ENCODE measurements at places on chromosomes 16 and 17.

GRCh38 chr17:72393553-72393952 is 272.7 kb downstream of the SOX9 start:
- peak; percentile 96 for DNase-seq

- DNase-seq, result peak; percentile 78
Observed at GRCh38 chr17:34254651-34255380, at the start of gene CCL2. TSS of gene CCL2 (plus strand) at chr17:34255285. CDS start at chr17:34255350, 65 bp downstream.

- no peak for DNase-seq
Observed at GRCh38 chr17:27554152-27554551, 76.8 kb upstream of the LGALS9 start.

DNA sequence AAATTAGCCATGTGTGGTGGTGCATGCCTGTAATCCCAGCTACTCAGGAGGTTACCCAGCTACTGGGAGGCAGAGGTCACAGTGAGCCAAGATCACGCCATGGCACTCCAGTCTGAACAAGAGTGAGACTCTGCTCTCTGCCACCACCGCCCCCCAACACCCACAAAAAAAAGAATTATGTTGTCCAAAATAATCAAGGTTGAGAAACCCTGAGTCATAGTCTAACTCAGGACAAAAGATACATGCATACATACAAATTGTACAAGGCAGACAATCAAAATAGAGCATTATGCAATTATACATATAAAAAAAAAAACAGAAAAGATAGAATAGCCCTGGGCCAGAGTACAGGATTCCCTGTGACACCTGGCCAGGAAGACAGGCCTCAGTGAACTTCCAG is 6.6 kb upstream of the KPNB1 start:
- DNase-seq, result no peak

DNA sequence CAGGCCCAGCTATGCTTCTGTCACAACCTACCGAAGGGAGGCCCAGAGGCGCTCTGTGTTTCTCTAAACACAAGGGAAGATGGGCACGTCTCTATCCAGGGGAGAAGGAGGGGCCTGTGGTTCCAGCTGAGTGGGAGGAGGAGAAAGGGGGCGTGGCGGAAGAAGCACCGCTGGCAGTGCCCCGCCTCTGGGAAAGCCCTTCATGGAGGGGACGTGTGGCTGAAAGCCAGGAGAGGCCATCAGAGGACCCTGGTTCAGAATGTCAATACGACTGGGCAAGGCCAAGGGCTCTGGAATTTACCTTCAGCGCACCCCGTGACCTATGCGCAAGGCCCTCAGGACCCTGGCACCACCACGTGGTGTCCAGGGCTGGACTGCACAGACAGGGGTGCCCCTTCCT is 12.3 kb upstream of the SLC38A8 start:
- no peak for DNase-seq

DNA sequence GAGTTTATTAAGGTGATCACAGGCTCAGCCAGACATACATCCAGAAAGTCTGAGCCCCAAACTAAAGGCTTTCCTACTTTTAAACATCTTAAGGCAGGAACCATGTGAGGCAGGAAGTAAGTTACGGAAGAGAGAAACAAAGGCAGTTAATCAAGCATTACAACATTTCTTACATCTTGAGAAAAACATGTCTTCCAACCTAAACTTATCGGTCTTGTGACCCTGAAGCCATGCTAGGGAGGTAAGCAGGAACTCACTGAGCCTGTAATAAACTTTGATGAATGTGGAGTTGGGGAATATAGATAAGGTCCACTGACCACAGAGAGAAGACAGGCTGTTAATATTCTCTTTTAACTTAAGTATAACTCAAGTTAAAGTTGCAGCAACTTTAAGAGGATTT is 3.5 kb upstream of the ACSM3 start:
- DNase-seq, result no peak

GRCh38 chr16:78553268-78554039 is 454.0 kb downstream of the WWOX start:
- DNase-seq, result no peak

DNA sequence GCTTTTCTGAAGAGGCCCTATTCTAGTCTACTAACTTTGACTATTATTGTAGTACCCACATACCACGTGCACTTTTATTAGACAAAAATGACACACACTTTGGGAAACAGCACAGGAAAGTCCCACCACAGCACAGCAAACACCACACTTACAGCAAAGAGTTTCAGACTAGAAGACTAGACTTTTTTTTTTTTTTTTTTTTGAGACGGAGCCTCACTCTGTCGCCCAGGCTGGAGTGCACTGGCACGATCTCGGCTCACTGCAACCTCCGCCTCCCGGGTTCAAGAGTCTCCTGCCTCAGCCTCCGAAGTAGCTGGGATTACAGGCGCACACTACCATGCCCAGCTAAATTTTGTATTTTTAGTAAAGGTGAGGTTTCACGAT is 20.1 kb downstream of the YWHAE start:
- no peak for DNase-seq

GRCh38 chr16:19997264-19997663 is 76.4 kb downstream of the GPR139 start:
- no peak for DNase-seq

- no peak for DNase-seq
Observed at GRCh38 chr17:41633556-41634199, 9.3 kb upstream of the KRT17 start.

DNA sequence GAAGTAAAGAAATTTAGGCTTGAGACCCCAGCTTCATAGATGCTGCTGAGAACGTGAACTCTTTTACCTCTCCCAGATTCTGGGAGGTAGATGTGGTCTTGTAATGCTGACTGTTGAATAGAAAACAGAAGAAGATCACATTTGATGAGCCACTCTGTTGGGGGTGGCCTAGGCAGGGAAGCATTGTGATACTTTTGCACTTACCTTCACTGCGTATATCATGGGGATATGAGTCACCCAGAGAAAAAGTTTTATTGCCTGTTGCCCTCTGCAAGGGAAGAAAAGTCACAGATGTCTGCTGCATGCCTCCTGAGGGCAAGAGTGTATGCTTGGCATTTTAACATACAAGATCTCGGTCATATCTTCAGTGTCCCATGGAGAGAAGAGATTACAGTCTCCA is 365.4 kb downstream of the SNX29 start:
- peak; percentile 50 for DNase-seq

GRCh38 chr16:26727848-26728247 is 338.9 kb upstream of the C16orf82 start:
- no peak for DNase-seq

- no peak for DNase-seq
Observed at GRCh38 chr16:30723725-30724355, 24.4 kb upstream of the PHKG2 start.

- peak; percentile 48 for DNase-seq
Observed at GRCh38 chr16:84898447-84898846, 78.7 kb downstream of the CRISPLD2 start.

DNA sequence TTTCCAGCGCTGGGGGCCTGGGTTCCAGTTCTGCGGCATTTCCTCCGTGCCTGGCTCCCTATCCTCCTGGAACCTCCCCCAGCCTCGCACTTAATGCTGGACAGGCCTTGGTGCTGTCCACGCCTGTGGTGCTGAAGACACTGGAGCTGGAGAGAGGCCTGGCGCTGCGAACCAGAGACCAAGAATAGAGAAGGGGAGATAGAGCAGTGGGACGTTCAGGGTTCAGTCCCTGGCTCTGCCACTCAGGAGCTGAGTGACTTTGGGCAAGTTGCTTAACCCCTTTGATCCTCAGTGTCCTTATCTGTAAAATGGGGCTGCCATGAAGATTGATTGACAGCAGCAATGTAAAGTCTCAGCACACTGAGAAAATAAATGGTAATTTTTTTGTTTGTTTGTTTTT is 11.9 kb downstream of the SBK1 start:
- no peak for DNase-seq

DNA sequence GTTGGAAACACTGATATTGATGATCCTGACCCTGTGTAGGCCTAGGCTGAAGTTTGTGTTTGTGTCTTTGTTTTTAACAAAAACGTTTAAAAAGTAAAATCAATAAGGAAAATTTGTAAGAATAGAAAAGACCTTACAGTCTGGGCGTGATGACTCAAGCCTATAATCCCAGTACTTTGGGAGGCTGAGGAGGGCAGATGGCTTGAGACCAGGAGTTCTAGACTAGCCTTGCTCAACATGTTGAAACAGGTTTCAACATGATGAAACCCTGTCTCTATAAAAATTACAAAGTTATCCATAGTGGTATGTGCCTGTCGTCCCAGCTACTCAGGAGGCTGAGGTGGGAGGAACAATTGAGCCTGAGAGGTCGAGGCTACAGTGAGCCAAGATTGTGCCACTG is 18.3 kb upstream of the TOM1L1 start:
- no peak for DNase-seq

DNA sequence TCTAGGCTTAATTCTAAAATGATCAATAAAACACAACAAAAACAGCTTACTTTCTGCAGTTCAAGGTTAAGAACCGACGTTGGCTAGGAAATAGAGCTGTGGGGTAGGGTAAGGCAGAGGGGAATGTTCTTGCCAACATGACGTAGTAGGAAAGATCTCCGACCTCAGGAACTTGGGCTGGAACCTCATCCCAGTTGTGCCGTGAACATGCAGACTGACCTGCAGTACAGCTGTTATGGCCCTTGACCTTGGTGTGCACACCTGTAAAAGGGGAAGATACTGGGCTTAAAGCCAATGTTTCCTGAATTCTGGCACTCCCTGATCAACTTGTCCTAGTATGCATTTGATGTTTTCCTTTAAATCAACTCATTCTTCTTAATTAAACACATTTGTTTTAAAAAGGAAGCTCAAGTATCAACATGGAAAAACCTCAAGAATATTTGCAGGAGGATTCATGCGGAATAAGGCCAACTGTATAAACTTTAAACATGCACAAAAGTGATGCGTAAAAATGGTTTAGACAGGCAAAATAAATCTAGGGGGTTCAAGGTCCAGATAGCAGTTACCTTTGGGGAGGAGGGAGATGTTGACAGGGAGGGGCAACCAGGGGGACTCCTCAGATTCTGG is 14.2 kb upstream of the SLC6A2 start:
- no peak for DNase-seq

- no peak for DNase-seq
Observed at GRCh38 chr17:74449306-74449705, 17.1 kb upstream of the CD300A start.
